ENCODE measurements at places on chromosomes 4 and X.

- DNase-seq = no peak
These were observed 534.9 kb upstream of the FMR1 start for GRCh38 chrX:147376601-147377422.

- no peak for DNase-seq
These were observed 48.5 kb upstream of the TSPAN5 start for GRCh38 chr4:98706935-98707334.

- no peak for DNase-seq
These were observed 177.2 kb downstream of the TRIML1 start for GRCh38 chr4:188316391-188316790.

GRCh38 chr4:23750125-23750524, 139.7 kb downstream of the PPARGC1A start:
- no peak for DNase-seq

GRCh38 chrX:40076750-40077575, 20.8 kb downstream of the BCOR start:
- no peak for DNase-seq

All from GM23338 (cell line).